Lower lobe of right lung (tissue), 2 donors: ENCODE measurements at places on chromosomes 6 and 20.
A peak's percentile ranks its signal among the peaks of the same experiment; 100 is the strongest.

- H3K27me3 ChIP-seq = no peaks in the 10 kb centered on the region
- H3K4me1 ChIP-seq = no peaks in the 10 kb centered on the region
- H3K36me3 ChIP-seq = no peaks in the 10 kb centered on the region
- no peak overlapping the region for H3K4me3 ChIP-seq
Measured at GRCh38 chr6:165317723-165318122, 8.3 kb upstream of the C6orf118 start.

GRCh38 chr6:16973051-16973450, 128.8 kb upstream of the STMND1 start:
- no peaks in the 10 kb centered on the region for H3K27me3 ChIP-seq
- no peaks in the 10 kb centered on the region for H3K36me3 ChIP-seq
- peaks cover 5% of the 10 kb centered on the region for H3K4me1 ChIP-seq

DNA sequence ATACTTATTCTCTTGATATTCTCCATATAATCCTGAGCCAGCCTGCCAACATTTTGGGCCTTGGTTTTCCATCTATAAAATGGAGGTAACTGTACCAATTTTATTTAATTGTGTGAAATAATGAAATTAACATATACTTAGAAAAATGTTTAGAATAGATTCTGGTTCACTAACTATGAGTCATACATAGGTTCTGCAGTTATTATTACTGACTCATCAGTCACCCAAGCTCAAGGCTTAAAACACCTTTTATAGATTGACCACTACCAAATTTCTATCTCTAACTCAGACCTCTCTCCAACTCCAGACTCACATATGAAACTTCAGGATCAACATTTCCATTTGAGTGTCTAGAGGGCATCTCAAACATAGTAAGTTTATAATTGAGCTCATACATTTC, 1277.2 kb upstream of the GJE1 start:
- H3K27me3 ChIP-seq = no peaks in the 10 kb centered on the region
- no peak overlapping the region for H3K27ac ChIP-seq
- H3K4me3 ChIP-seq = no peak overlapping the region
- H3K36me3 ChIP-seq = no peaks in the 10 kb centered on the region

DNA sequence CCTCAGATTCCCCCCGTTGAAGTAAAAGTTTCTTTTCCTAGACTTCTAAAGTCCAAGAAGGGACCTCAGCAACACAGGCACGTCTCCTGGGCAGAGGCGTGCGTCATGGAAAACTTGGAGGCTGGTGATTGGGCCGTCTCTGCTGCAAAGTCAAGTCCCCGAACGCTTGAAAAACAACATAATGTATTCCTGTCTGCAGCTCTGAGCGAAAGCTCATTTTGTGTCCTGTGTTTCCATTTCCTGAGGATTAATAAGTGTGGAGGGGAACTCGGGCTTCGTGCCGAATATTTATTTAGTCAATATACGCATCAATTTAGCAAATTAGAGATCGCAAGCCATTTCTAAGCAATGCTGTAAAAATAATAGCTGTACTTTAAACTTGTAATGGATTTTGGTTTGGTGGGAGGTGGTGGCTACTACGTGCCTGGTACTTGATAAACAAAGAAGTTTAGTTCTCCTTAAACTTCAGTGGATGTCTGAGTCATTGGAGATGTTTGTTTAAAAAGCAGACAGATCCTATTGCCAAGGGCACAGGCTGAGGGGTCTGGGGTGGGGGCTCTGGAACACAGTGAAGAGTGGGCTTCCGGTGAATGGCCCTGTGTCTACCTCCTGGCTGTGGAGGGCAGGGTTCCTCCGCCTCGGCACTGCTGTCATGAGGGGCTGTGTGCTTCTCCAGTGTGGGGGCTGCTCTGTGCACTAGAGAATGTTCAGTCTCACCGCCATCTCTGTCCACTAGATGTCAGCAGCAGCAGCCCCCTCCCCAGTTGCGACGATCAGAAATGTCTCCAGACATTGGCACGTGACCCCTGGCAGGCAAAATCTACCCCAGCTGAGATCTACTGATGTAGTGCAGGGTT, 21.8 kb downstream of the PCK1 start:
- H3K4me3 ChIP-seq = peak overlapping the region; percentile 5
- no peak for DNase-seq
- H3K4me1 ChIP-seq = peaks cover 36% of the 10 kb centered on the region
- H3K27me3 ChIP-seq = peaks cover 42% of the 10 kb centered on the region
- no peaks in the 10 kb centered on the region for H3K36me3 ChIP-seq

- no peaks in the 10 kb centered on the region for H3K4me1 ChIP-seq
- H3K36me3 ChIP-seq = no peaks in the 10 kb centered on the region
- no peak overlapping the region for H3K27ac ChIP-seq
- DNase-seq = no peak
Measured at GRCh38 chr6:6277413-6277812, 43.0 kb downstream of the F13A1 start.

DNA sequence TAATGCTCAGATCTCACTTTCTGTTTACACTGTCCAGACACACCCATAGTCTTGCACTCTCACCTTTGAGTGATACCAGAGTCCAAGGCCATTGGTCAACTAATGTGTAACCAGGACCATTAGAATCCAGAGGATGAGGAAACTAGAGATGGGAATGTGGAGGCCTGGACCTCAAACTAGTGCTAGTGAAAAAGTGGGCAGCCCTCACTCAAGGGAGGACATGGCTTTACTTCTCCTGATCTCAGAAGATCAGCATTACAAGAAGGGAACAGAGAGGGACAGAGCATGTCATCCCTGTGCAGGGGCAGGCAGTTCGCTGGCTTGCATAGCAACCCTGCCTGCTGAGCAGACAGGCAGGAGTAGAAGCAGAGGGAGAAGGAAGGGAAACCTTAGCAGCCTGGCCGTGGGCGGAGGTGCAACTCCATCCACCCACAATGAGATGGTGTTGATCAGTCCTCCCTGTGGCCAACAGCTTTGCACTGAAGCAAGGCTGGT, 22.6 kb upstream of the XRN2 start:
- H3K27ac ChIP-seq = no peak overlapping the region
- DNase-seq = no peak
- no peaks in the 10 kb centered on the region for H3K4me1 ChIP-seq
- H3K36me3 ChIP-seq = no peaks in the 10 kb centered on the region
- H3K27me3 ChIP-seq = no peaks in the 10 kb centered on the region
- no peak overlapping the region for H3K4me3 ChIP-seq

DNA sequence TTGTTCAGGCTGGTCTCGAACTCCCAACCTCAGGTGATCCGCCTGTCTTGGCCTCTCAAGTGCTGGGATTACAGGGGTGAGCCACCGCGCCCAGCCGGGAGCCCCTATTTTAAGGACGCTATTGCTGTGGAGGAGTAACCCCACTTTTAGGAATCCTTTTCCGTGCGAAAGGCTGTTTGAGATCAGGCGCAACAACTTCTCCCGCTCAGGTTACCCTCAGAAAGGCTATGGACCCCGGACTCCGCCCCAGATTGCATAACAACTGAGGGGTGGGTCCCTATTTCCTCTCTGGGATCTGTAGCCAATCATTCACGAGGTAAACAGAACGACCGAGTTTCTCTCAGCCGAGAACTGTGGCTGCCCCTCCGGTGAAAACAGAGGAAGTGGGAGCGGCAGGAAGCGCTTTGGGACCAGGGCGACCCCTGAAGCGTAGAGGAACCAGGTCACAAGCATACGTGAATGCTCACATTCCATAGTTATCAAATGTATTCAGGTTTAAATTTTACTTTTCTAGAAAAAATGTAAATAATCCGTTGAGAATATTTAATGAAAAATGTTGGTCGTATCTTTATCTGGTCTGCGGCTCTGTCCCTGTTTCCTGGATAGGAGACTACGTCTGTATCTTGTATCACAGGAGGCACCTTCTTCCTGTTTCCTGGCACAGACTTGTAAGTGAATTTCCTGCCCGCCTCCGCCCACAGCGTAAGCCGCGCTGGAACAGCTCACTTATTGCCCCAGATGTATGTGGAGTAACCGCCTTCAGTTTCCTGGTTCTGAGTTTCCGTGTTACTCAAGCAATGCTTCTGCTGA, 26.8 kb downstream of the HLA-E start:
- H3K36me3 ChIP-seq = no peaks in the 10 kb centered on the region
- peak overlapping the region; percentile 91 for H3K27ac ChIP-seq
- H3K27me3 ChIP-seq = no peaks in the 10 kb centered on the region
- DNase-seq = peak; percentile 95
- H3K4me3 ChIP-seq = peak overlapping the region; percentile 53

GRCh38 chr6:168113226-168113625, 34.2 kb upstream of the FRMD1 start:
- no peak overlapping the region for H3K27ac ChIP-seq
- DNase-seq = peak; percentile 20
- no peaks in the 10 kb centered on the region for H3K27me3 ChIP-seq
- no peaks in the 10 kb centered on the region for H3K4me1 ChIP-seq
- H3K36me3 ChIP-seq = no peaks in the 10 kb centered on the region
- H3K4me3 ChIP-seq = no peak overlapping the region
